ENCODE measurements at places on chromosomes 11 and 22. TPM values are rescaled to one million over a fixed set of nuclear protein-coding genes. Genes with fewer than 3 reads are reported as not detected.
A peak's percentile ranks its signal among the peaks of the same experiment; 100 is the strongest.

The CAPN5 gene
- polyA plus RNA-seq = 23.2 TPM

The CHRM1 gene
- 18.8 TPM for polyA plus RNA-seq

The CD3G gene
- not detected for polyA plus RNA-seq

DNA sequence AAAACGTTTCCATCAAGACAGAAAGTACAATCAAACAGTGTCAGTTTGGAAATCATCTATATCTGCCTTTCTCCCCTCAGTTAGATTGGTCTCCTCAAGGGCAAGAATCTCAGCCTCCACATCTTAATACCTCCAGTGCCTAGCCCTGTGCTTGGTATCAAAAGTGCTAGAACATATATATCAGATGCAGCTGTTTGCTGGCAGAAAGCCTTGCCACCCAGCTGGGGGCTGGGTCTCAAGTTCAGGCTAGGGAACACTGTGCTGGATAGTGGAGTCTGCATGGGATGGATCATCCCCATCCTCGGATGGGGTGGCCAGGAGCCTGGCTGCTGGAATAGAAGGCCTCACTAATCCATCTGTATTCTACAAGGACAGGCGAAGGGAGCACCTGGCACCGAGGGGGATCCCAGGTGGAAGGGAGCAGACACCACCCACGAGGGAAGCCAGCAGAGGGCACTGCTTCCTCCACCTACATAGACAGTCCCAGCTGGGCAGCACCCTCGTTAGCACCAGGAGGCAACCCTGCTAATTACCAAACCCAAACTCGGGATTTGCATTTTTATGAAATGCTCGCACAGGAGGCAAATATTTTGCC is 602.2 kb downstream of the BUD13 start:
- no peak for DNase-seq

- DNase-seq = no peak
Measured at GRCh38 chr11:117458275-117459122, 130.8 kb downstream of the CEP164 start.

DNA sequence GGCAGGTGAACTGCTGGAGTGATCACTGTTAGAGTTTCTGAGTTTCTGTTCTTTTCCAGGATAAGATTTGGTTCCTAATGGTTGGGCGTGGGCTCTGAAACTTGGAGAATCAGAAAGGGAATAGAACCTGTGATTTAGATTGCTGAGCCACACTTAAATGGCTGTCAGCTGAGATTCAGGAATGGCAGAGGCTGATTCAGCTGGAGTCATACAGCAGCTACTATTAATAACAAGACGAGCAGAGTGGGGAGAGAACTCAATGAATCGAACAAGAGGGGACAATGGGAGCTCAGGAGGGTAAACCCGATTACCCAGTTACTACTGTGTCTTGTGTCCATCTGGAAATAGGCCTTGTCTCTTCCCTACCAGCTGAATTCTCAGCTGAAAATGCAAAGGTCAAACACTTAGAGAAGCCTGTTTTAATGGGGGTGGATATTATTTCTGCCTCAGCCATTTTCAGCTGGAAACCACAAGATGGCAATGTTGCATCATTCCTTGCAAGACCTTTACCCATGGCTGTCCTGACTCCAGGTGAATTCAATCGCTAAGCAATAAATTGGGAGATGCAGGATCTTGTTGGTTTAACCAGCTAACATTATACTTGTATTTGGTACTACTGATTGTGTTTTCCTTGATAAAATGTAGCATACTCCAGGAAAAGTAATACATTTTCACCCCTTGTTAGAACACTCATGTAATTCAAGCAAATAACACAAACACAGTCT is 104.5 kb upstream of the RAG2 start:
- peak; percentile 84 for DNase-seq

All from brain (organoid and tissue), 16 donors.